ENCODE measurements at places on chromosomes 2 and 18.

- DNase-seq: no peak
Observed at GRCh38 chr2:9666306-9666705, 35.5 kb upstream of the YWHAQ start.

GRCh38 chr2:76050196-76050595, 339.5 kb upstream of the GCFC2 start:
- DNase-seq: no peak

DNA sequence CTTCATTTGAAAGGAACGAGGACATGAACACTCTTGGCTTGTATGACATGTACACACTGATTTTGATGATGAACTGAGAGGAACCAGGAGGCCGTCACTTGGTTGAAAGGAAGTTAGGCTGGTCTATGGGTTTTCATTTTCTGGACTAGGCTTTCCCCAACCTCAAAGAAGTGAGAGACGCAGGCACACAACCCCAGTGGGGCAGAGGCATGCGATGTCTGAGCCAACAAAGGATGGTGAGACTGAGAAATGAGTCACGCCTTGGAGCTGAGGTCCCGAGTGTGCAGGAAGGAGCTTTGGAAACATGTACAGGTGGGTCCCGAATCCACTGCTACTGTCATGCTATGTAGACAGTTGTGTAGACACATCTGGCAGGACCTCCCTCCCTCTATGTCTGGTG, 24.1 kb downstream of the SIGLEC15 start:
- no peak for DNase-seq

DNA sequence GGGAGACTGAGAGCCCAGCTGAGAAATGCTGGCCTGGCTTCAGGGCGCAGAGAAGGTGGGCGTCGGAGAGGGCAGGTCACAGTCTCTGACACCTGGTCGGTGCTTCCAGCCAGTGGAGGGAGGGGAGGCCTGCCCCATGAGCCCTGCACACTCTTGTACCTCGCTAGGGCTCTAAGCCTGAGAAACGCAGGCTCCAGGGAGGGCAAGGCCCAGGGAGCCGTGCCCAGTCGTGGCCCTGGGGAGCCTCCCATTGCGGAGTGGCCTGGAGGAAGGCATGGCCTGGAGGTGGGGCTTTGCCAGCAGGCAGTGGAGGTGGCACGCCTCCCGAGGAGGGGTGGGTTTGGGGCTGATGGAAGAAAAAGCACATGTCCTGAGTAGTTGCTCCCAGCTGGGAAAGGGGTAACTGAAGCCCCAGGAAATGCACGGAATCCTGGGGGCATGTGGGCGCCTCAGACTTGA, 39.0 kb downstream of the MTERF4 start:
- DNase-seq: no peak

DNA sequence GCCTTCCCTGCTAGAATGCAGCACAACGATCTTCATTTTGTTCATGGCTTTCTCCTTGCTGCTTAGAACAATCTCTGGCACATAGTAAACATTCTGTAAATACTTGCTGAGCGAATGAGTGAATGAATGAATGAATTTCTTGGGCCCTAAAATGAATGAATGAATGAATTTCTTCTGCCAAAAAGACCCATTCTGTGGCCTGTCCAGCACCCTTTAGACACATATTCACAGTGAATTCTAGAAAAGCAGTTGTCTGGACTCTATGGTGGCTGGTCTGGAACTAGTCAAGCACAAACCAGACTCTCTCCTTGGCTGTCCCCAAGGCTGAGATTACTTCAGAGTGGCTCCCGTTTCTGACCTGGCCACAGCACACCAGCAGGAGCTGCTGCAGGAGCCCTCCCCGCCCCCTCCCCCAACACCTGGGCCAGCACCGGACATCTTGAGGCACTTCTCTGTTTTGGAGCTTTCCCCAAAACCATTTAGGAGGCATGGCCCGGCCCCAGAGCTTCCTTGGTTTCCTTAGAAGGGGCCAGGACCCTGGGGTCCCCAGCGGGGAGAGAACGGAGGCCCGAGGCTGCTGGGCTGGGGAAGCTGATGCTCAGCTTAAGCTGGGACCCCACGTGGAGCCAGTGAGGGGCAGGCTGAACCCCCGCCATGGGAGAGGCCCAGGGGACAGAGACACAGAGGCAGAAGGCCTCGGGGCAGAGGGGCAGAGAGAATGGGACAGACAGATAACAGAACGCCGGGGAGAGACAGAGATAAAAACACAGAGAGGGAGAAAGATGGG, 159.0 kb downstream of the ZFP36L2 start:
- no peak for DNase-seq

GRCh38 chr2:193331676-193332075, 1136.9 kb upstream of the TMEFF2 start:
- no peak for DNase-seq

DNA sequence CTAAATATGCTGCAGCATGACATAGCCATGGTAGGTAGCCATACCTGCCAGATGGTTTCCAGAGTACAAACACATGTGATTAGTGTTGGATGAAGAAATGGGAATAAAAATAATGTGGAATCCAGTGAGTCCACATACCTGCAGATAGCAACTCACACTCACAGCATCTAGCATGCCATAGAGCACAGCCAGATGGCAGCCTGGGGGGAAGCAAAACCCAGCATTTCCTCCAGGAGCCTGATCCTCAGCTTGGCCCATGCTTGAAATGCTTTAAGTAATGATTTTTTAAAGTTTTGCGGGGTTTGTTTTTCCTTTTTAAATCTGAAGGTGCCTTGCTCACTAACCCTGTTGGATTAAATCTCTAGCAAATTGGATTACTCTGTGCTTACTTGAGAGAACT, 535.1 kb downstream of the STK39 start:
- DNase-seq: no peak

GRCh38 chr18:10020171-10020570, 106.4 kb downstream of the VAPA start:
- DNase-seq: no peak

DNA sequence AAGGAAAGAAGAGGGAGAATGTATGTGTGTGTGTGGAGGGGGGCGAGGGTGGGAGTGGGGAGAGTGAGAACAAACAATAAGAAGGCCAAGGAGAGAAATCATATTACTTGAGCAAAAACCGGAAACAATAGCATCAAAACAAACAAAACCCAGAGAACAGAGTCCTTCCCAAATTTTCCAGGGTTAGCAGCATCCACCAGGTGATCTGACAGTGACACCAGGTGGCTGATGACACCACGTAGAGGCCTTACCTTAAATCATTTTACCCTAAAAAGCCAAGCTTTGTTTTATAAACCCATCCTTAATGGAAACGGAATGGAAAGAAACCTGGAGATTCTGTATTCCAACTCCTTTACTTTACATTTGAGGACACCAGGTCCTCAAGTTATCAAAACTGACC, 42.9 kb downstream of the CDCA7 start:
- no peak for DNase-seq

DNA sequence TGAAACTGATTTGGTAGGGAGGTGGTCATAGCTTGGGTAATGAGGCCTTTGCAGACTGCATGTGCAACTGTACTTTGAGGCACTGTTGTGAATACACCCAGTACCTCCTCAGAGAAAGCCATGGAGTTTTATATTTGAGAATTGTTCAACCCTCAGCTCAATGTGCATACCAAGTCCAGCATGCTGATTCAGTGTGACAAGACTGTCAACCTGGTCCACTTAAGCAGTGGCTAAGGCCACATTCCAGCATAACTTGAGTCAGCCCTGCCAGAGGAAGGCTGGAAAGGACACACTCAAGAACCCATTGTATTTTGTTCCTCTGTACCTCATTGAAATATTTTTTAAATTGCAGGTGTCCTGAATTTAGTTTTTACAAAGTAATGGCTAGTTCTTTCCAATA, 121.8 kb upstream of the HNMT start:
- no peak for DNase-seq

DNA sequence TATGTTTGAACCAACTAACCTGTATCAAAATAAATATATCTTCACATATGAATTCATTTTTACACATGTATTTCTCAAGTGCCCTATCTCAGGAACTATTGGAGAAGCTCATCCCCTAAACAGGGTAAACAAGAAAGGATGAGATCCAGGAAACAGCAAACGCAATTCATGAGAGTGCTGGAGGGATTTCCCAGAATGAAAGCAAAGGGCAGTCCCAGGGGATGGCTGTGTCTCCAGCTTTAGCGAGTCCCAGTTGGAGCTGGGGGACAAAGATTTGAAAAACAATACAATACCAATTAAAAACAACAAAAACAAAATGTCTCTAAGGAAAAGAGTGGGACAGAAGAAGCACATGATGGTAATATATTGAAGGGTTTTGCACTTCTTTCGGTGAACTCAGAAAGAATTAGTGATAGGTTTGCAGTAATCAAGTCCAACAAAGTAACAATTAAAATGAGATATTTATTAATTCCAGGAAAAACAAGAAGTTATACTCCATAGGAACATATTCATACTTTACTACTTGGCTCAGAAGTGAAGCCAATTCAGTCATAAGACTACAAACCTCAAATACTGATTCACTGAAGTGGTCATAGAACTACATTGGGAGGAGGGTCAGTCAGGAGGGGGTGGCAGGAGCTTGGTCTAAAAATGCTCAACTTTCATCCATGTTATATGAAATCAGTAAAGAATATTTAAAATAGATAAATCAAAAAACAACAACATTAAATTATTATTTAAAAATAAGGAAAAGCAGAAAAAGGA, 73.1 kb upstream of the PDE1A start:
- DNase-seq: no peak

- DNase-seq: no peak
Observed at GRCh38 chr2:133968446-133968845, 285.4 kb upstream of the MGAT5 start.

DNA sequence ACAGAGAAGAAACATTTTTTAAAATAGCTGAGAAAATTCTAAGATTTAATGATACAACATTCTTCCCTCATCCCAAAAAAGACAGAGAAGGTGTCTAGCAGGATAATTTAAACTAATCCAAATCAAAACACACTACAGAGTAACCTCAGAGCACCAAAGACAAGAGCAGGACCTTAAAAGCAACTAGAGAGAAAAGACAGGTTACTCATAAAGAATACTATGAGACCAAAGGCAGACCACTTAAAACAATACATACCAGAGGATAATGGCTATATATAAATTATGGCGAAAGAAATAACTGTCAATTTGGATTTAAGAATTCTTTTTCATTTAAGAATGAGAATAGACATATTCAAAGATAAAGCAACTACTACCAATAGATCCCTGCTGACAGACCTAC, 40.0 kb downstream of the HDLBP start:
- DNase-seq: no peak

GRCh38 chr2:216740557-216741222, 45.3 kb upstream of the IGFBP5 start:
- no peak for DNase-seq

DNA sequence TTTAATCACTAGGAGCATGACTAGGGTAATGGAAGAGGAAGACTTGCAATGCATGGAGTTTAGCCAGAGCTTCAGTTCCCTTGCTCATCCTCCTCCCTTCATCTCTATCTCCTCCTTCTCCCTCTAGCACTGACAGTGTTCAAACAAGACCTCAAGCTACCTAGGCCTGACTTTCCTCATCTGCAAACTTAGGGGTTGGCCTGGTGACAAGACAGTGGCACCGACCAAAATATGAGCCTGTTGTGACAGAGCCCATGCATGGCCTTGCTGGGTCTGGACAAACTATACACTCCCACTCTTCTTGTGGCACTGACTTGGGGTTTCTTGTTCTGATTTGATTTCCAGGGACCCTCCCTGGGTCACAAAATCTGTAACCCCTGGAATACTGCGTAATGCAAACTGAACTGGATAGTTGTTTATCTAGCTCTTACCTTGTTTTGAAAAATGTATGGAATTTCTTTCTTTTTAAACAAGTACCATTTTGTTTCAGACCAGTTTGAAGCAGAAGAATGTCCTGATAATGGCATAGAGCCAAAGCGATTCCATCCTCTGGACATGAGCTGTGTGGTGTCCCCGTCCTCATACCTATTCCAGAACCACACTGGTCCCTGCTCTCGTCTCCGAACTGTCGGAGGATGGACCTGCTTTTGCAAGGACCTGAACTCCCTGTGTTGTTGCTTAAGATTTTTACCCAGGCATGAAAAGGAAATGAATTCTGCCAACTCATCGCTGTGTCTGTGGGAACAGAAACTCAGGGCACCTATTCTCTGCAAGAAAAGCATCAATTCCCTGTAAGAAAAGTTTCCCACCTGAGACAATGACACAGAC, 33.4 kb upstream of the PPP4R1 start:
- no peak for DNase-seq

DNA sequence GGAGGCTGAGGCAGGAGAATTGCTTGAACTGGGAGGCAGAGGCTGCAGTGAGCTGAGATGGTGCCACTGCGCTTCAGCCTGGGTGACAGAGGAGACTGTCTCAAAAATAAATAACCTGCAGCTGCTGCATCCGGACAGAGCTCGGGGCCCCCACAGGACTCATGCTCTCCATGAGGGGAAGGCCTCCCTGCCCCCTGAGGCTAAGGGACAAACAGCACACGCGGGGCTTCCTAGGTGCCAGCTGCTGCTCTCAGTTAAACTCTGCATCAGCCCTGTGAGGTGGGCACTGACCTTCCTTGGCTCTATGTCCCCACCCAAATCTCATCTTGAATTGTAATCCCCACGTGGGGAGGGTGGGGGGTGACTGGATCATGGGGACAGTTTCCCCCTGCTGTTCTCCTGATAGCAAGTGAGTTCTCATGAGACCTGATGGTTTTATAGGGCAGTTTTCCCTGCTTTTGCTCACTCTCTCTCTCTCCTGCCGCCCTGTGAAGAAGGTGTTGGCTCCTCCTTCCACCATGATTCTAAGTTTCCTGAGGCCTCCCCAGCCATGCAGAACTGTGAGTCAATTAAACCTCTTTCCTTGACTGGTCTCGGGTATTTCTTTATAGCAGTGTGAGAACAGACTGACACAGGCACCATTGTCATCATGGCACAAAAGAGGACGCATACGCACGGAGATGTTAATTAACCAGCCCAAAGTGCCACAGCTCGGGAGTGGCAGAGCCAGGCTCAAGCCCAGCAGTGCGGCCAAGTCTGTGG, 49.9 kb upstream of the TAF1B start:
- no peak for DNase-seq

- no peak for DNase-seq
Observed at GRCh38 chr2:101830555-101830954, 133.0 kb downstream of the MAP4K4 start.

- no peak for DNase-seq
Observed at GRCh38 chr2:101725515-101726192, 28.1 kb downstream of the MAP4K4 start.

- DNase-seq: no peak
Observed at GRCh38 chr2:9765611-9766531, 77.4 kb upstream of the TAF1B start.

- no peak for DNase-seq
Observed at GRCh38 chr2:31193806-31194205, 23.5 kb downstream of the CAPN14 start.

GRCh38 chr2:217054791-217055190, 194.9 kb upstream of the TNP1 start:
- no peak for DNase-seq

- DNase-seq: no peak
Observed at GRCh38 chr2:61181382-61182058, 19.5 kb downstream of the C2orf74 start.

- DNase-seq: no peak
Observed at GRCh38 chr18:51398104-51398503, 200.6 kb upstream of the MEX3C start.

- no peak for DNase-seq
Observed at GRCh38 chr2:154125891-154126290, 254.2 kb downstream of the GALNT13 start.

Data from stimulated activated CD8-positive, alpha-beta memory T cell treated with anti-CD3 and anti-CD28 coated beads, Interleukin-15, amount 100 ng/mL, for 24 hours (primary cell).